Thymus (tissue), 14 donors: ENCODE measurements at places on chromosomes 13 and 19.

DNA sequence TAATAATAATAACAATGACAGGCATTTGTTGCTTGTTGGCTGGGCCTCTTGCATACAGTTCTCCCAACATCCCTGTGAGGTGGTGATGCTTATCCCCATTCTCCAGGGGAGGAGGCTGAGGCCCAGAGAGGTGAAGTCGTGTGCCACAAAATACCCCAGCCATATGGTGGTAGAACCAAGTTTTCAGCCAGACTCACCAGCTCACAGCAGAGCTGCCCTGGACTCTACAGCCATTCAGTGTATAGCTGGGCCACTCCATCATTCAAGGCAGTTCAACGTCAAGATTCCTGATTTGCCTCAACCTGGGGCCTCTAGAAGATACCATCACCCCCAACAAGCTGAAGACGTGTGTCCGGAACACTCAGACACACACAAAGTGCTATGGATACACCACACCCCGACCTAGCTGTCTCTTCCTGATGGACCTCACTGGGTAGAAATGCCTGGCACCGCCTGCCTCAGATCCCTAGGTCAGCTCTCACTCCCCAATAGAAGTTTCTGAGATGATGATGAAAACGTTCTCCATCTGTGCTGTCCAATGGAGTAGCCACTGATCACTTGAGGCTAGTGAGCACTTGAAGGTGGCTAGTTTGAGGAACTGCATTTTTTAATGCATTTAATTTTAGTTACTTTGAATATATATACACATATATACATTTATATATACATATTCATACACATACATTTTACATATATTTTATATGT is 4.3 kb upstream of the CEACAM19 start:
- DNase-seq: no peak

- DNase-seq: no peak
These were observed at the start of gene MAB21L1 for GRCh38 chr13:35475960-35476943. MAB21L1 (minus strand) TSS chr13:35476689; CDS start chr13:35476138, 551 bp downstream.

GRCh38 chr19:29372091-29372415 is 153.7 kb upstream of the VSTM2B start:
- no peak for DNase-seq

DNA sequence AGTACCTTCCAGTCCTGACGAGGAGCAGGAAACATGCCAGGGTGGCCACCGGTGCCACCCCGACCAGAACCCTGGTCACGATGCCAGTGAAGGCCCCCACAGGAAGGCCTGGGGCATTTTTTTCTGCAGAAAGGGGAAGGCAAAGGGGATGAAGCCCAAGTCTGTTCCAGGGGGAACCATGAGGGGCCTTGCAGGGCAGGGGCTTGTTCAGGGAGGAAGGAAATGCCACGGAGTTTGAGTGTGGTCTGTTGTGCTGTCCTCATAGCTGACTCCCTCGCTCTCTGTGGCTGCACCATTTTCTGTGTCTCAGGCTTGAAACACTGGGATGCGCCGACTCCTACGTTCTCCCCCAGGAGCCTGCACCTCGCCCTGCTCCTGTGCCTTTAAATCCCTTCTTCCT is 27.5 kb upstream of the CEACAM1 start:
- DNase-seq: no peak

DNA sequence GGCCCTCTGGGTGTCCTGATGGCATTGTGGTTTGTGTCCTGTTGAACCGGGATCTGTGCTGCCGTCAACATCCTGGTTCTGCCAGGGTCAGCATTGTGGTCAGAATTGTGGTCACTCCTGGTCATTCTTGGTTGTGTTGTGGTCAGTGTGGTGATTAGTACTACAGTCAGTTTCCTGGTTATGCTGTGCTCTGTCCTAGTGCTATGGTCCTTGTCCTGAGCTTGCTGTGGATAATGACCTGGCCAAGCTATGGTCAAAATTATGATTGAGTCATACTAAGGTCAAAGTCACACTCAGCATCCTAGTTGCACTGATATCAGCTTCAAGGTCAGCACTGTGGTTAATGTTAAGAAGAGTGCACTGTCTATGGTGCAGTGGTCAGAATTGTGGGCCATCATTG is 4.5 kb upstream of the OLFM2 start:
- no peak for DNase-seq

DNA sequence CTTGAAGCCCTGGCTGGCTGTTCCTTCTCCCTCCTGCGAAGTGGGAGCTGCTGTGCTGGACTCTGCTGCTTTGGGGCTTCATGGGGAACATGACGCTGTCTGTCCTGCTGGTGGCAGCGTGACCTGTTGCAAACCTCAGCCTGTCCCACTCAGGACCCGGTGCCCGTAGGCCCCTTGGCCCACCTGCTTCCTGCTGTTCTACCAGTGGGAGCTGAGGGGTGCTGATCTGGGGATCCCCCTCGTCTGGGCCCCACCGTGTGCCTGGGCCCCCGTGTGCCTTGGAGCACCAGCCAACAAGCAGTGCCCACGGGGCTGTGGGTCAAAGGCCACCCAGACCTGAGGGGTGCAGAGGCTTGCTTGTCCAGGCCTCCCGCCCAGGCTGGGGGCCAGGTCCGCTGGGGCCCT is 5.3 kb downstream of the SPPL2B start:
- DNase-seq: no peak

GRCh38 chr13:99542788-99543406 is 41.6 kb downstream of the TM9SF2 start:
- peak; percentile 33 for DNase-seq

- DNase-seq: no peak
These were observed 4.4 kb upstream of the INTS6 start for GRCh38 chr13:51457086-51457815.

DNA sequence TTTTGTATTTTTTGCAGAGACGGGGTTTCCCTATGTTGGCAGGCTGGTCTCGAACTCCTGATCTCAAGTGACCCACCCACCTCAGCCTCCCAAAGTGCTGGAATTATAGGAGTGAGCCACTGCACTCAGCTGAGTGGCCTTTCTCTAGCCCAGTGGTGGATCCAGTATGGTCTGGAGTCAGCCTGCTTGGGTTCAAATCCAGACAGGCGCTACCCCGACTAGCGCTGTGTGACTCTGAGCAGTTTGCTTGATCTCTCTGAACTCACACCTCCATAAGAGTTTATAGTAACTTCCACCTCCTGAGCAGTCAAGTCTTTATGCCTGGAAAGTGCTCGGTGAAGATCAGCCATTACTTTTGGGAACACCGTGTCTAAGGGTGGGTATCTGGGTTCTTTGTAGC is 10.4 kb downstream of the S1PR2 start:
- no peak for DNase-seq

- DNase-seq: no peak
These were observed 125.3 kb downstream of the KATNAL1 start for GRCh38 chr13:30181888-30182651.
